Sciatic nerve (tissue), 2 donors: ENCODE measurements at places on chromosomes 1 and 21. TPM values are rescaled to one million over a fixed set of nuclear protein-coding genes. Genes with fewer than 3 reads are reported as not detected.

LCE3E gene
- total RNA-seq: not detected

FCRL6 gene
- total RNA-seq: 1.2 TPM

- no peak for DNase-seq
Measured at GRCh38 chr1:12543740-12544154, 74.3 kb downstream of the DHRS3 start.

DNA sequence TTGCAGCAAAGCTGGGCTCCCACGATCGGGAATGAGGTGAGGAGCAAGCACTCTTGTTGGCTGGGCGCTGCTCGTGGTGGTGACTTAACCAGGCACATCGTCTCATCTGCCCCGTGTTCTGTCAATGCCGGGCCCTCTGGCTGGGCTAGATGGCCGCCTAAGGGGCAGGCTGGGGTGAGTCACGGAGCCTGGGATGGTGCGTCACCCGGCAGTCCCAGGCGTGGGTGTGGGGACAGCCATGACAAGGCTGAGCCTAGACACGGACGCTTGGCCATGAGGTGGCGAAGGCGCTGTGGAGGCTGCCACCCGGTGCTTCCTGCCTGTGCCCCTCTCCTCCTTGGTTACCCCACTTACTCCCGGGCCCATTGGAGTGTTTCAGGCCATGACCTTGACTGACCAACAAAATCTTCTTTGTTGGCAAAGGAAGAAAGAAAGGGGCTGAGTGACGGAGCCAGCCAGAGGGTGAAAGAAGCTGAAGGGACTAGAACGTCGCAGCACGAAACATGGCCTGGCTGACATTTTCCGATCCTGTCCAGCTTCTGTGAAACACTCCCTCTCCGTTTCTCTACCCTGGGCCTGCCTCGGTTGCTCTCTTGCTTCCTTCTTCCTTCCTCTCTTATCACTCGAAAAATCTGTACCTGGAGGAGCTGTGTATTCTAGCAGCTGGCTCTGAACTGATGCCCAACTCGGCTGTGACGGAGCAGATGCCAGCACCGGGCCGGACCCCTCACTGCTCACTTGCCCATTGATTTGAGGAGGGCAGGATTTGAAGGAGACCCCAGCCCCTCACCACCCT lies 596 bp downstream of the CD247 start:
- no peak for DNase-seq

DNA sequence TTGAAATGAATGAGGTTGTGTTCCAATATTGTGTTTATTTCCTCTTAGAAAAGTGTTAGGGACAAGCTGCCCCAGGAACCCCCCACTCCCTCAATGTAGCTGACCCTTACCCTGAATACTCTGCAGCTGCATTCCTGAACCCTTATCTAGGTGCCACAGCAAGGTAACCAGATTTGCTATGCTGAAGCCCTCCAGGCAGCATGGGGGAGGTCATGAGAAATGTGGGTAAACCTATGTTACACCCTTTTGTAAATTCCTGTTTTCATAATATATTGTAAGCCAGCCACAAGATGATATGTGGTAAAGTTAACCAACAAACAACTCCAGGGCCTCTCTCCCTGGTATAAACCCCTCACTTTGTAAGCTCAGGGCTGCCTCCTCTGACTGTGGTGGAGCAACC lies 27.8 kb upstream of the CLDN8 start:
- DNase-seq: no peak

- no peak for DNase-seq
Measured at GRCh38 chr1:95340061-95340460, 106.1 kb downstream of the RWDD3 start.

RIPPLY3 gene
- total RNA-seq: not detected

DNA sequence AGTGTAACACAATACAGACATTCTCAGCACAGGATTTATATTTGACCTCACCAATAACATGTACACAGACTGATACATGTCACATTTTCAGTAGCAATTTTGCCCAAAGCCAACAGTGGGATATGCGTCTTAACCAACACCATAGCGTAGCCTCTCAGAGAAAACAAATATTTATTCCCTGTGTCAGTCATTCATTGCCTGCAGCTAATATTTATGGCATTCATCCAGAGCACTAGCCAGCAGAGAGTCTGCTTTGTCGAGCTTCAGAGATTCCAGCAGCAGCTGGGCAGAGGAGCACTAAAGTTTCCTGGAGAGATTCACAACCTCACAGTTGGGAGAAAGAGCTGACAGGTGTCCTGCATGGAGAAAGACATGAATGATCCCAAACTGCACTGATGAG lies 400.7 kb upstream of the DAB1 start:
- DNase-seq: no peak
